ENCODE measurements at places on chromosomes 7 and 10.

DNA sequence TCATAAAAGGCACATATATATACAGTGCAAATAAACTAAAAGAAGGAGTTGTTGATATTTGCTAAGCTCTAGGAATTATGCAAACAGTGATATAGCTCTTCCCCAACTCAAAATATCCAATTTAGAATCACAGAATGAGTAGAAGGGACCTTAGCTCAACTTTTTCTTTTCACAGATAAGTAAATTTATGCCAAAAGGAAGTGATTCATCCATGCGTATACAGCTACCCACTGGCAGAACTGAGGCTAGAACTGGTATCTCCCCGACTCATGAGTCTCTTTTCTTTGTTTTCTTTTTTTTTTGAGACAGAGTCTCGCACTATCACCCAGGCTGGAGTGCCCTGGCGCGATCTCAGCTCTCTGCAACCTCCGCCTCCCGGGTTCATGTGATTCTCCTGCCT lies 54.2 kb upstream of the SVIL start:
- no peak for DNase-seq

DNA sequence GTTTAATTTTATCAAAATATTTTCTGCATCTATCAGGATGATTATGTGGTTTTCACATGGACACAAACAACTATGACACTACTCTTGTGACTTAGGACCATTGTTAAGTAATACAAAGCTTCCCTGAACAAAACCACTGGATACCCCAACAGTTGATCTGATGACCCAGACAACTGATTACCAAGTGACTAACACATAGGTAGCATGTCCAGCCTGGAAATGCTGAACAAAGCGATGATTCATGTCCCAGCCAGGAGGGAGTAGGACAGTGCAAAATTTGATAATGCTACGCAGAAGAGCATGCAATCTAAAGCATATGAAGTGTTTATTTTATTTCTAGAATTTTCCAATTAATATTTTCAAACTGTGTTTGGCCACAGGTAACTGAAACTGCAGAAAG lies 8.9 kb upstream of the PNLIP start:
- no peak for DNase-seq

- no peak for DNase-seq
Observed at GRCh38 chr7:75993689-75994387, 557 bp downstream of the TMEM120A start.

- no peak for DNase-seq
Observed at GRCh38 chr10:86423739-86424138, 57.1 kb upstream of the GRID1 start.

GRCh38 chr7:148461392-148462179 lies 129.0 kb upstream of the C7orf33 start:
- DNase-seq, result no peak

GRCh38 chr10:50431133-50431532 lies 179.8 kb upstream of the ASAH2 start:
- DNase-seq, result no peak

DNA sequence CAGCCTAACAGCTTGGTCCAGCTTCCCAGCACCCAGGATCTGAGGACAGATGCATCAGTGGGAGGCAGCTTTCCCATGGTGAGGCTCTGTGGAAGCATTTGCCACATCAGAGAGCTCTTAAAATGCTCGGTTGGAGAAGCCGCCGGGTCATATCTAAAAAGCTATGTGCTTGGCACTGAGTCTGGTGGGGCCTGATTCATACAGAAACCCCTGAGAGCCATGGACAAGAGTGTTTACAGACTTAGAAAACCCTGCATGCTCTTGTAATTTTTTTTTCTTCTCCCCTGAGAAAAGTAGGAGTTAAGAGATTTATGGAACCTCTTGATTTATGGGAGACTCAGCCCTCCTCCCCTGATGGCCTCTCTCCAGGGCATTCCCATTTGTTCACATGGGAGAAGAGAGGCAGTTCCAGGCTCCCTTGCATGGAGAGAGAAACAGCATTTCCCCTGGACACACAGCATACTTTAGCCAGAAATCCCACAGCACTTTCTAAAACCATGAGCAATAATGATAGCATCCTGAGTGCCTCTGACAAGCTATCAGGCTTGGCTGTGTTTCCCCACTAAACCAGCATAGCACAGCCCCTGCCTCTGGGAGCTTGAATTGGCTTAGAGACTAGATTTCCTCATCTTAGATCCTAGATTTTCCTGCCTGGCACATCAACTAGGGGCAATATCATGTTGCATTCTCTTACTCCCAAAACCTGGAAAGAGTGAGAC lies 322.1 kb upstream of the AUTS2 start:
- no peak for DNase-seq

- no peak for DNase-seq
Observed at GRCh38 chr7:75719626-75720025, 19.1 kb downstream of the HIP1 start.

GRCh38 chr10:88165849-88166271 lies 302.4 kb downstream of the PTEN start:
- no peak for DNase-seq

GRCh38 chr7:117085275-117085674 lies 132.0 kb downstream of the ST7 start:
- DNase-seq, result no peak

DNA sequence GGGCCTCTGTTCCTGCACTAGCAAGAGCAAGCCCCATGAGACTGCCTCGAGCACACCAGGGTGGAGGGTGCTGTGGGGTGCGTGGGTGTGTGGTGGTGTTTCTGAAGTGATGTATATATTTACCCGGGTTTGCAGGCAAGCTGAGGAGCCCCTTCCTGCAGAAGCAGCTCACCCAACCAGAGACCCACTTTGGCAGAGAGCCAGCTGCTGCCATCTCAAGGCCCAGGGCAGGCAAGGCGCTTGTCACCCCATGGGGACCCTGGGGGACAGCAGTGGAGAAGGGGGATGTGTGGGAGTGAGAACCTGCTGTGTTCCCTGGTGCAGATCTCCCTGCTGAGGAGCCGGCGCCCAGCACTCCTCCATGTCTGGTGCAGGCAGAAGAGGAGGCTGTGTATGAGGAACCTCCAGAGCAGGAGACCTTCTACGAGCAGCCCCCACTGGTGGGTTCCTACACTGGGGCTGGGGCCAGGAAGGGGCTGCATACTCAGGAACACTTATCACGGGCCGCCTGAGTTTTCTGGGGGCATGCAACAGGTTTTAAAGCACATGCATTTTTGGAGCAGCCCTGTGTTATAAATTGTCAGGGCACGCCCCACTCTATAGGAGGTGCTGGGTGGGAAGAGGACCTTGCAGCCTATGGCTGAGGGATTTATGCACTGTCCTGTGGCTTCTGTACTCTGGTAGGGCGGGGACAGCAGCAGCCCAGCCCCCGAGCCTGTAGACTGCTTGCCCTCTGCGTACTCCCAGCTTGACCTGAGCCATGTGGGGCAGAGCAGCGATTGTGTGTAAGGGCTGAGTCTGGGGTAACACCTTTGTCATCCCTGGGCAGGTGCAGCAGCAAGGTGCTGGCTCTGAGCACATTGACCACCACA lies 5.9 kb downstream of the PGAM2 start:
- no peak for DNase-seq

DNA sequence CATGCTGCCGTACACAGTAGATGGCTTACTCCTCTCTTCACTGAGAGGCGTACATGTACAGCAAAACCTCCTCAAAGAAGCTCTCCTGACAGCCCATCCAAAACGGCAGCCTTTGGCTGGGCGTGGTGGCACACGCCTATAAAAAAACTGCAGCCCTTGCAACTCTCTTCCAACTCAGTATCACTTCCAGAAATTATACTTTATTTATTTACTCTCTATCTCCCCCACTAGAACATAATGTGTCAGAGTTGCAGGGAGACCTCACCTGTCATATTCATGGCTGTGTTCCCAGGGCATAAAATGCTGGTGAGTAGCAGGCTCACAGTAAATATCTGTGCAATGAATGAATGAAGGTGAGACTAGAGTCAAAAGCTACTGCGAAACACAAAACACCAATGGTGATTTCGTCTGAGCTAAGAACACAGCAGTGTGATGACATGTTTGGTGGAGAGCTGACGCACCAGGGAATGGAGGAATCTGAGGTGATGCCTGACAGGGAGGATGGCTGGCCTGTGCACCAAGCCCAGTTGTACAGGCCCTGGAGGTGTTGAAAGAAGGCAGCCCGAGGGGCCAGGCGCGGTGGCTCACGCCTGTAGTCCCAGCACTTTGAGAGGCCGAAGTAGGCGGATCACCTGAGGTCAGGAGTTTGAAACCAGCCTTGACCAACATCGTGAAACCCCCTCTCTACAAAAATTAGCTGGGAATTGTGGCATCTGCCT lies 55.3 kb downstream of the COBL start:
- DNase-seq, result no peak

DNA sequence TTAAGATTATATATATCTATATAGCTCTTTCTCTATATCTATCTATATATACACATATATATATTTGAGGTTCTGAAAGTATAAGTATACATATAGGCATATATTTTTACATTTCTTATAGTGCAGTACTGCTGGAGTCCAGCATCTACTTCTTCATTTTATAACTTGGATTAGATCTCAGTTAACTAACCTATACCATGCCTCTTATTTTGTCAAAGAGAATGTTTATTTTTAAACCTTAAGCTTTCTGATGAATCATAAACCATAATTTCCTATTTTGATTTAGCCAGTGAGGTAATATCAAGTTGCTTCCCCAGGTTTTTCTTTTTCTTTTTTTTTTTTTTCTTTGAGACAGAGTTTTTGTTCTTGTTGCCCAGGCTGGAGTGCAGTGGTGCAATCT lies 8.1 kb downstream of the ZNF32 start:
- DNase-seq, result no peak

- no peak for DNase-seq
Observed at GRCh38 chr7:74306730-74307469, 17.7 kb downstream of the CLIP2 start.

GRCh38 chr10:33263453-33263852 lies 71.0 kb downstream of the NRP1 start:
- DNase-seq, result no peak

- DNase-seq, result no peak
Observed at GRCh38 chr7:12161146-12161545, 49.9 kb upstream of the TMEM106B start.

- DNase-seq, result no peak
Observed at GRCh38 chr7:31019509-31019908, 32.6 kb upstream of the ADCYAP1R1 start.

DNA sequence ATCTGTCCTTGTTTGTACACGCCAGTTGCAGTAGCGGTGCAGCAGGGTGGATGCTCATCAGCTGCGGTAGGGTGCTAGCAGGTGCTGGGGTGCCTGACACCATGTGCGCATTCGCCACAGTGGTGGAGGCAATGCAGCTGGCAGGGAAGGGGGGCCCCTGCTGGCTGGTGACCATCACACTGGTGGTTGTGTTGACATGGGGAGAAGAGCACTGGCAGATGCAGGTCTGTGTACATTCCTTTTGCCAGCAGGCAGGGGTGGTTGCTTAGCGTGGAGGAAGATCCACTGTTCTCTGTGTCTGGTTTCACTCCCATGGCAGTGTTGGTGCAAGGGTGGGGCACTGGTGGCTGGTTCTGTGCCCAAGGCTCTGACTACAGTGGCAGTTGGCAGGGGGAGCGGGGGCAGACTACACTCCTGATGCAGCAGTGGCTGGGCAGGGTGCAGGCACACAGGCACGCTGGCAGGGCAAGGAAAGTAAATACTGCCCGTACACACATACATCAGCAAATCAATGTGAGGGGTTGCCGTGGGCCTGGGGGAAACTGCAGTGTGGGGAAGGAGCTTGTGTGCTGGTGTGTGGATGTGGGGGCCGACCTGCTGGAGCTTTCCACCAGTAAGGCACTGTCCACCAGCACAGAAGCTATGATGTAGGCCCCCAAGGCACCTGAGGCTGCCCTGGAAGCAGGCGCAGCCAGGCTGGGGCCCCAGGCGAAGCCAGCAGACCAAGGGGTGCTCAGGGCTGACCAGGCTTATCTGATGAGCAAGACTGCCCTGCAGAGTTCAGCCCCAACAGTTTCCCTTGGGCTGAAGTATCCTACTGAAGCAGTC lies 87.2 kb upstream of the UNC5B start:
- no peak for DNase-seq

GRCh38 chr10:112855134-112855533 lies 94.9 kb upstream of the TCF7L2 start:
- DNase-seq, result no peak

GRCh38 chr10:123156078-123156477 lies 1.9 kb downstream of the BUB3 start:
- DNase-seq, result no peak

- peak; percentile 51 for DNase-seq
Observed at GRCh38 chr7:139016931-139017511, 18.8 kb downstream of the ZC3HAV1L start.

DNA sequence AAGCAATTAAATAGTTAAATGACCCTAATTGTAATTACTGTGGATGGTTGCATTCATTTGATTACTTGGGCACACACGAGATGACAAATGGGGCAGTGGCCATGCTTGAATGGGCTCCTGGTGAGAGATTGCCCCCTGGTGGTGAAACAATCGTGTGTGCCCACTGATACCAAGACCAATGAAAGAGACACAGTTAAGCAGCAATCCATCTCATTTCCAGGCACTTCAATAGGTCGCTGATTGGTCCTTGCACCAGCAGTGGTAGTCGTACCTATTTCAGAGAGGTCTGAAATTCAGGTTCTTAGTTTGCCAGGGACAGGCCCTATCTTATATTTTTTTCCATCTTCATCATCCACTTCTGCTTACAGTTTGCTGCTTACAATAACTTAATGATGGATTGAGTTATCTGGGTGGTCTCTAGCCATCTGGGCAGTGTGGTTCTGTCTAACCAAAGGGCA lies 8.3 kb downstream of the PCBD1 start:
- DNase-seq, result peak; percentile 62

DNA sequence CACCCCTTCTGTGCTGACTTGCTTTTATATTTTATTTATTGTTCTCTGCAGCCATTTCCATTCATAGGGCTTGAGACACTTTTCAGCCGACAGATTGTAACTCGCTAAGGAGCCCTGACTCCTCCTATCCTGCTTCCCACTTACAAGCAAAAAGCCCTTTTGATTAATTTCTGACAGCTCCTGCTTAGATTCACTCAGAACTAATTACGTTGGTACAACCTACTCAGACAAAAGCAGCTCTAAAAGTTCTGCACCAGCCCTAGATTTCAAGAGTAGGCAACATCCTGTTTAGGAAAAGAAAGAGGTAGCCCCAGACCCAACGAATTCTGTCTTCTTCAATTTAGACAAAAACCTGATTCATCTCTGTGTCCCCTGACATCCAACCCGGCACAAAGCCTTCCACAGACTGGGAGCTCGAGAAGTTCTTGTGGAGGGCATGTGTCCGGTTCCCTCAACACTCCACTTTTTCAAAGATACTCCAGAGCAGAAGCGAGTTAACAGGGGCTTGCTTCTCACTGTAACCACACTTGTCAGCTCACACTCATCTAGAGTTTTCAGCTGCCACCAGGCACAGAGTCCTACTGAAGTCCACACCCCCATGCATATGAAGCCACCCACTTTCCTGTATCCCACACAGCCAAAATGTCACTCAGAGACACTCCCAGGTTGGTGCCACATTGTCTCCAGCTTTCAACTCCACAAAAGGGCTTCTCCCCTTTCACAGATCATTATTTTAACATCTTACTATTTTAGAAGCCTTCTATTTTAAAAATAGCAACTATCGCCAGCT lies 113.6 kb upstream of the NFE2L3 start:
- DNase-seq, result no peak

DNA sequence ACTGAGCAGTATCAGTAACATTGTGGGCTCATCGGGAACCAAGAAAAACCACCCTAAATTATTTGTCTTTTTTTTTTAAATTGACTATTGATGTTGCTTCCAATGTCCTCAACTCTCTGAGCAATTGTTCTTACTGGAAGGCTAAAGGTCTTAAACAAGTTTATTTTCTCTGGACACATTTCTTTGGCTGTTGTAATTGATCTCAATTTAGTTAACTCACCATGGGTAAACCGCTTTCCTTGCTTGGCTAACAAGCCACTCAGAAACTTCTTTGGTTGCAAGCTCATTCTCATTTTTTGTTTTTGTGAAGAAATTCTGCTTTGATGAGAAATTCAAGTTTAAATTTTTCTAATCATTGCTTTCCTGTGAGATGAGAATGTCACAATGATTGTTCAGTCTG lies 25.5 kb downstream of the CCDC71L start:
- DNase-seq, result no peak
